ENCODE measurements at places on chromosomes 4 and X. TPM values are rescaled to one million over a fixed set of nuclear protein-coding genes. Genes with fewer than 3 reads are reported as not detected.

GRCh38 chrX:37640142-37640541 lies 45.4 kb upstream of the XK start:
- DNase-seq = no peak

DNA sequence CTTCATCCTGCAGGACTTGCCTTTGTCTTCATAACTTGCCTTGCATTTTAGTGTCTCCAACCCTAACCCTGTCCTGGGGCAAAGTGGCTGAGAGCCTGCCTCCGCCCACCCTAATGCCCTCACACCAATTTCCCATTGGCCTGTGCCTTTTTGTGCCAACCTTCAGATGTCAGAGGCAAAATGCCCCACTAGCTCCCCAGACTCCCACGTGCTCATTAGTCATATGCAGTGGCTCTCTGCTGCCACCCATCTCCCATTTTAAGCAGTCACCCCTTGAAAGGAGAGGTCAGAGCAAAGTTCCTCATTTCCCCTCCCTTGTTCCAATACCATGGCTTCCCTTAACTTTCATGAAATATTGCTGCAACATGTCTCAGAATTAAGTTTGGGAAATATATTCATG lies 74.8 kb upstream of the PASD1 start:
- peak; percentile 5 for DNase-seq

GRCh38 chr4:79653871-79654270 lies 245.8 kb upstream of the GK2 start:
- no peak for DNase-seq

GRCh38 chr4:161952382-161952781 lies 211.4 kb downstream of the FSTL5 start:
- DNase-seq = no peak

- DNase-seq = no peak
Observed at GRCh38 chr4:112951362-112952312, 97.8 kb upstream of the ANK2 start.

GRCh38 chr4:164402554-164402953 lies 351.4 kb upstream of the SMIM31 start:
- no peak for DNase-seq

GRCh38 chrX:102126863-102127262 lies 1.4 kb downstream of the TCEAL2 start:
- no peak for DNase-seq

GRCh38 chrX:118530219-118530911 lies 34.8 kb downstream of the DOCK11 start:
- DNase-seq = no peak

DNA sequence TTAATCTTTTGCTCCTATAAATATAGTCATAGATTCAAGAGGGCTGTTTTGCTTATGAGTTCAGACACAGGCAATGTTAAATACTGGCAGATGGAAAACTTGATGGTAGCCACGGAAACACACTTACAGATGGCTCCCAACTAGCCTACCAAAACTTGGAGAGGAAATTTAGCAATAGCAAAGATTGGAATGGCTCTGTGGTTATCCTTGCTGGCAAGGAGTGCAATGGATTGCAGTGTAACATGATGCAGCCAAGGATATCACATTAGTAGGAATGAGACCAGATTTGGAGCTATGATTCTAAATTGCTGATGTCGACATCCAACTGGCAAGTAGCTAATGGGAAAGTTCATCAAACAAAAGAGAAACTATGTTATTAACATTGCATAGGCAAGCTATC lies 791.0 kb upstream of the DIAPH2 start:
- no peak for DNase-seq

DNA sequence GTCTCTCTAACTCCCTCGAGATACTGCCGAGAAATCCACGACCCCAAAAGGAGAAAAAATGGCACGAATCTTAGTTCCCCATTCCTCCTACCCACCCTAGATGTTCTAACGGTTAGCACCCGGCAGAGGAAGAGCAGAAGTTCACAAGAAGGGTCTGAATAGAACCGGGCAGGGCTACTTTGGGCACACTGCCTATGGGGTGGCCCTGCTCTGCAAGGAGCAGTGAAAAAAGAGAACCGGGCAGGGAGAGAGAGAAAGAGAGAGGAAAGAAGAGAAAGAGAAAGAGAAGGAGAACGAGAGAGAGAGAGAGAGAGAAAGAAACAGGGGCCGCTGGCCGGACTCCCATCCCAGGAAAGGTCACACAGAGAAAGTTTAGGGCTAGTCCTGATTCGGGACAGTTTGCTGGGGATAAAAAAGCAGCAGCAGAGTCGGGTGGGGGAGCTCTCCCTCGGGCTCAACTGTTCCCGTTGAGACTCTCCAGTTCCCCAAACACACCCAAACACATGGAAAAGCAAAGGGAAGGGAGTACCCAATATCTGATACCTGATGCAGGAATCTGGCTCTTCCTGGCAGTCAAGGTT lies 468 bp downstream of the GLA start:
- DNase-seq = no peak

DNA sequence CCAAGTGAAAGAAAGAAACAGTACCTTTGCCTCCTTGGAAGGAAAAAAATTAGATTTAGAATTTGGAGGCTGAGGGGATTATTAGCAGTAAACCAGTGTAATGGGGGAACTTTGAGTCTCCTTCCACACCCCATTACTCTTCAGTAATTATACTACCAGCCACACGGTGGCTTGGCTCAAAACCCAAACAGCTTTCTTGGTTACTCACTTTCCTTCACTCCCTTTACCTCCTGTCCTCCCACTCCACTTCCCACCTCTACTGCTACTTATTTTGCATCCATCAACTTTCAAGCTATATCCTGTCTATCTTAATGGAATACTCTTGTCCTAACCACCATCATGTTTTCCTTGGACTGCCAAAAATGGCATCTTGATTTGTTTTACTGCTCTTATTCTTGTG lies 310.6 kb upstream of the AADAT start:
- no peak for DNase-seq

Gene CFAP47
- not detected for polyA plus RNA-seq

Data from mammary epithelial cell (primary cell).